MM.1S (cell line): ENCODE measurements at places on chromosomes 5 and 9.

DNA sequence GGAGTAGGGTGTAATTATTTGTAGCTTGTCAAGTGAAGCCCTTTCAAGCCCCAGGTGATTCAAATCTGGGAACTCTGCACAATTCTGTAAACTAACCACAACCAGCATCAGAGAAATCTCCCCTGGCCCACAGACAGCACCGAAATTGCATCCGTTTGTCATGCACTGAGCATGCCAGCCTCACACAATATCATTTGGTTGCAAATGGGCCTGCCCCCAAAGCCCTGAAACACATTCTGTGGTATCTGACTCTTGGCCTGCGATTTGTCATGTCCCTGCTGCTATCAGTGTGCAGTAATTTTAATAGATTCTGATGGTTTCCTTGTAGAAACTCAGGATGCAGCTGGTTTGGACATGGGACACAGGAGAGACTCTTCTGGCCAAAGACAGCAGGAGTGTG is 35.3 kb downstream of the SNX24 start:
- DNase-seq: no peak

GRCh38 chr5:73442996-73443627 is 5.5 kb downstream of the FOXD1 start:
- DNase-seq: no peak

DNA sequence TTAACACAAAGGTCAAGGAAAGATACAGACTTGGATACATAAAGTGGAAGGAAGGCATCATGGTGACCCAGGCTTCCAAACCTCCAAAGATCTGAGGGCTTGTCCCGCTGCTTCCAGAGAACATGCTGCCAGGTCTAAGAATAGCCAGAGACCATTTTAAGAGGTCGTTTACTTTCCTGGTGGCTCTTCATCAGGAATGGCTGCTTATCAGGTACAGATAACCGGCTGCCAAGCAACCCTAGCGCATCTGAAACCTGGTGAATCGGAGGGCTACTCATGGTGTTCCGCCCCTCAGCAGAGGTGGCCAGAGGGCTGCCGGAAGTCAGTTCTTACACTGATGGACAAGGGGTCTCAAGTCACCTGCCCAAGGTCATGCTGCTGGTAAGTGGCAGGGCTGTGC is 251.3 kb upstream of the DAP start:
- no peak for DNase-seq

- DNase-seq: no peak
Measured at GRCh38 chr5:33761139-33761538, 130.7 kb downstream of the ADAMTS12 start.

- no peak for DNase-seq
Measured at GRCh38 chr5:100889896-100890295, 13.2 kb downstream of the ST8SIA4 start.

DNA sequence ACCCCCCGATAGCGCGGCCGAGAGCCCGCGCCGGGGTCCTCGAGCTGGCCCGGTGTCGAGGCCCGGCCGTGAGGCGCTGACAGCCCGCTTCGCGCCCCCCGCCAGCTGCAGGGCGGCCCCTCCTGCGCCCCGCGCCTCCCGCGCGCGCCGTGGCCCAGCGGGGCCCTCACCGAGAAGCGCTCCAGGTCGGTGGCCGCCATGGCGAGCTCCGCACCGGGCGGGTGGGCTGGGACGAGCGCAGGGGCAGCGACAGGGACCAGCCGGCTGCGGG is 166 bp downstream of the SEPTIN8 start:
- no peak for DNase-seq

DNA sequence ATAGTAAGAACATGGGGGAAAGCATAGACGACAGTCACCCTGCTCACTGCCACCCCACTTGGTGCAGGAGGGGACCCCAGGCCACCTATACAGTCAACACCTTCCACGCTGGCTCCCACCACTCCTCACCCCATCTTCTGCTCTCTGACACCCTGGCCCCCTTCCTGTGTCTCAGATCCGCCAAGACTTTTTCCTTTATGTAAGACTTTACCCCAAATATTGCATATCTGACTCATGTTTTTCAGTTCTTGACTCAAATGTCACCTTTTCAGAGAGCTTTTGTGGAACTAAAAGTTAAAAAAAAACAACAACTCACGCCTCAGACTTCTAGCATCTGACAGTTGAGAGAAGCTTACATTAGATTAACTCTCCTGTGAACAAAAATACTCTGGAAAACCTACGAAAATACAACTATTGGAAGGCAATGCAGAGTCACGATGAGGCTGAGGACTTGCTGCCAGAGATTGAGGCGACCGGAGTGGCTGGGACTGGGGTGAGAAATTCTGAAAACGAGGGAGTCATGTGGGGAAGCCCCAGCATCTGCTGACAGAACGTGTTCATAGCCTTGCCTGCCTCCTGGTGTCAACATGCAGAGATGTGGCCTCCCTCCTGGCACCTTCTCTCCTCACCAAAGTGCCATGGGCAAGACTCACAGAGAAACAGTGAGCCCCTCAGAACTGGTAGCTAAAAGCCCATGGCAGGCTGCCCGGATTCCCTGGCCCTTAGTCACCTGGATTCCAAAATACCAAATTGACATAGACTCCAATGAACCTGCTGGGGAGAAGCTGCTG is 22.4 kb upstream of the FCN2 start:
- no peak for DNase-seq

DNA sequence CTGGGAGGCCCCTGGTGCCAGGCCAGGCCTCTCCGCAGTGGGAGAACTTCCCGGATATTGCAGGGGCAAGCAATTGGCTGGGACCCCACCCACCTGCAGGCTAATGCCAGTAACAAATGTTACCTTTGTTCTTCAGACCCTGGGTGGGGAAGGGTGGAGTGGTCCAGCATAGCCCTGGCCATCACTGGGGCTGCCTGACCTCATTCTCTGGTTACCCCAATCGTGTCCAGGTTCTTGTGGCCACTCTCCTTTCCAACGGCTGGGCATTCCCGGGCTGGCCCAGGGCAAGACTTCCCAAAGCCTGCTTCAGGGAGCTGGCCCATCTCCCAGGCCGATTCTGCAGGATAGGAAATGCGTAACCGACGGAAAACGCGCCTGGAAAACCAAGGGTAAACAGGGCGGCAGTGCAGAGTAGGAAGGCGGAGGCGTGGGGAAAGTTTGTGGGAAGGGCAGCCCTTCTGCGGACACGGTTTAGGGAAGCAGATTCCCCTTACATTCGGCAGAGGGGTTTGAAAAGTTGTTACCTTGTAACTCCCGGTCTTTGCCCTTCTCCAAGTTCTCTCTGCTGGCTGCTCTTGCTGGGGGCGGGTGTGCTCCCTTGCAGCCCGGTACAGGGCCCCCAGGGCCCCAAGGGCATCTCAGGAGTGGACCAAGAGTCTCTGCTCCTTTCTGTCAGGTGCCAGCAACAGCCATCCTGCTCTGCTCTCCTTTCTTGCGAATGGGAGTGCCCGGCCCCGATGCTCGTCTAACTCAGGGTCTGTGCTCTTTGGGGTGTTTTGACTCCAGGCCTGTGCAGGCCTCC is 3.5 kb downstream of the NRARP start:
- no peak for DNase-seq

DNA sequence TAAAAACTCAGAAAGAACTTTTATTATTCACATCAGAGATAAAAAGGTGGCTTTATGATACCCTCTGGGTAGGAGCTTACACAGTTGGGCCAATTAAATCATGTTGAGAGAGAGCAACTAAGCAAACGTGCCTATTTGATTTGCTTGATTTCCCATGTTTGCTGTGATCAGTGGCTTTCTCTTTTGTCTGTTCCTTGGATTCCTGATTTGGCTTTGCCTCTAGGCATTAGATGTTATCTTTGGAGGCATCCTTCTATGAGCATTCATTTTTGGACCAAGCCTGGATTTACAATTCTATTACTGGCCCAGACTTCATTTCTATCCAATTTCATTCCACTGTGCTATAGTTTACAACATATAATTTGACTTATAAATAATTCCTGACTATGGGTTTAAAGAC is 35.9 kb downstream of the VCAN start:
- no peak for DNase-seq

DNA sequence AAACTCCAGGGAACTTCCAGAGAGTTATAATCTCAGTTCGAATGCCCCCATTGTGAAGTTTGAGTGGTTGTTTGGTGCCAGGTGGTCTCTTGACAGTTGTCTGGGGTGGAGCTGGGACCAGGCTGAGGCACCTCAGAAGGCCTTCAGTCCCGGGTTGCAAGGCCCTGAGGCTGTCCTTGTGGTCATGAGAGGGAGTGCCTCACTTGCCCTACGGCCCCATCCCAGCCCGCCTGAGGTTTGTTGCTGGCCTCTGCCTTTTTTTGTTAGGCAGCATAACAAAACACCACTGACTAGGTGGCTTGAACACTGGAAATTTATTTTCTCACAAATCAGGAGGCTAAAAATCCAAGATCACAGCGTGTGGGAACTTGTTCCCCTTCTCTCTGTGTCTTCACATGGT is 73.0 kb upstream of the PAPPA start:
- no peak for DNase-seq

- no peak for DNase-seq
Measured at GRCh38 chr9:744046-744712, 97.3 kb upstream of the DMRT1 start.

- no peak for DNase-seq
Measured at GRCh38 chr5:140232731-140233130, 57.7 kb downstream of the CYSTM1 start.

- no peak for DNase-seq
Measured at GRCh38 chr9:14317667-14318320, 3.9 kb upstream of the NFIB start.

GRCh38 chr9:98372077-98372836 is 116.8 kb upstream of the TBC1D2 start:
- no peak for DNase-seq

DNA sequence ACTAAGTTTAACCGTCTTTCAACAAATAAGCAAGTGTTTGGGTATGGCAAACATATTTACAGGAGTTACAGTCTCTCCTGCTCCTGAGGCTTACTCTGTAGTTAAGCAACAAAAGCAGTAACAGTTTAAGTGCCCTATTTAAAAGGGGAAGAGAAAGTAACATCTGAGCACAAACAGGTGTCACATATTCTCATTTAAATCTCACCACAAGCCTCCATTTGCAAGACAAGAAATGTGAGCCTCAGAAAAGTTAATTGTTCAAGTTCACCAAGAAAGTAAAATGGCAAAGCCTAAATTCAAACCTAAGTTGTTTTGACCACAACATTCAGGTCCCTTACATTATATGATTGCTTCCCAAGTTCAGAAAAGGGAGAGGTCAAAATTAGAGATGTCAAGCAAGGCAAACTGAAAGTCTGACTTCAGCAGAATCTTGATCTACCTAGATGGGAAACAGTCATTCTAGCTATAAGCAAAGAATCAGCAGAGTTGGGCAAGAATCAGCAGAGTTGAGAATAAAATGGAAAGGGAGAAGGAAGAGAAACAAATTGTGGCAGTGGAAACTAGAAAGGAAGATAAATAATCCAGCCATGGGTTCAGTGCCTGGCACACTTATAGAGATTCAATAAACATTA is 93.4 kb downstream of the STRBP start:
- peak; percentile 73 for DNase-seq

GRCh38 chr5:93893075-93893474 is 151.7 kb upstream of the POU5F2 start:
- DNase-seq: no peak

GRCh38 chr9:79895232-79895631 is 323.5 kb downstream of the TLE4 start:
- DNase-seq: no peak

GRCh38 chr5:122967085-122967484 is 69.4 kb downstream of the PPIC start:
- peak; percentile 15 for DNase-seq

DNA sequence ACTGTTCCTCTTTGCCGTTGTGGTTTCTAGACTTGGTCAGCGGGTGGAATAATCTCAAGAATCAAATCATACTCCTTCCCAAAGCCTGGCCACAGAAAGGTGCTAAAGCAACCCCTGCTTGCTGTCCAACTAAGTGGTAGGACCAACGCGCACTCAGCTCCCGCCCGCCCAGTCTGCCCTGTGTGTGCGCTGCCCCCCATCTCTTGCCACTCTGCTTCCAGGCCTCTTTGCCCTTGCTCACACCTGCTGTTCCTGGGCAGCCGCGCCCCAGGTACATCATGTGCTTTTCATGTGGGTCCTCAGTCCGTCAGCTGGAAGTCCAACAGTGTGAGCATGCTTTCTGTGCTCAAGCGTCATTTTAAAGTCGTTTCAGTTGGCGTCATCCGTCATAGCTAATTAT is 65.5 kb downstream of the SYK start:
- DNase-seq: no peak

- DNase-seq: no peak
Measured at GRCh38 chr5:142600611-142601358, 85.1 kb downstream of the FGF1 start.

GRCh38 chr5:31866166-31866565 is 227.2 kb downstream of the PDZD2 start:
- no peak for DNase-seq

DNA sequence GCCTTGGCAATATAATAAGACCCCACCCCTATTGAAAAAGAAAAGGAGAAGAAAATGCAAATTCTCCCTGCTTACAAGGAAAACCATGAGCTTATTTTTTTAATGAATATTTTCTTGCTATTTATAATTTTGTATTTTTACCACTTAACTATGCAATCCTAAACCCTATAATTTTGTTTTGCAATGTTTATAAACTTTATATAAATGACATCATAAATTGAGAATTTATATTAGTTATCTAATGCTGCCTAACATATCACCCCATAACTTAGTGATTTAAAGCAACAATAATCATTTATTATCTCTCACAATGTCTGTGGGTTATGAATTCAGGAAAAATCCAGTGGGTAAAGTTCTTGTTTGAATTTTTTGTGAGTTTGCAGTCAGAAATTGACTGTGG is 369.1 kb downstream of the TAF11L14 start:
- DNase-seq: no peak

GRCh38 chr9:77853716-77854115 is 177.9 kb downstream of the GNAQ start:
- DNase-seq: no peak

DNA sequence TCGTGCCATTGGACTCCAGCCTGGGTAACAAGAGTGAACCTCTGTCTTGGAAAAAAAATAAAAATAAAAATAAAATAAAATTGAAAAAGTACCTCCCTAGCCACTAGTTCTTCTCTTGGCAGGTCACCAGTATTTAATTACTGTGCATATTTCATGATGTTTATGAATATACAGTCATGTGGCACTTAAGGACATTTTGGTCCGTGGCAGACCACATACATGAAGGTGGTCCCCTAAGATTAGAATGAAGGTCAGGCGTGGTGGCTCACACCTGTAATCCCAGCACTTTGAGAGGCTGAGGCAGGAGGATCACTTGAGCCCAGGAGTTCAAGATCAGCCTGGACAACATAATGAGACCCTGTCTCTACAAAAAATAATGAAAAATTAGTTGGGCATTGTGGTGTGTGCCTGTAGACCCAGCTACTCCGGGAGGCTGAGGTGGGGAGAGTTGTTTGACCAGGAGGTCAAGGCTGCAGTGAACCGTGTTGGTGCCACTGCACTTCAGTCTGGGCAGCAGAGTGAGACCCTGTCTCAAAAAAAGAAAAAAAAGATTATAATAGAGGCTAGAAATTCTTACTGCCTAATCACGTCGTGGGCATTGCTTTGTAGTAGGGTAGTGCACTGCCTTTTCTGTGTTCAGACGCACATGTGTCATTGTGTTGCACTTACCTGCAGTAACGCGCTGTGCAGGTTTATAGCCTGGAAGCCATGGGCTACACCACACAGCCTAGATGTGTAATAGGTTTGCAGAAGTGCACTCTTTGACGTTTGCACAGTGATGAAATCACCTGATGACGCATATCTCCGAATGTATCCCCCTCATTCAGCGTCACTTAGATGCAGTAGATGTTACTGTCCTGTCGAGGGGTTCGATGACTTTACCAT is 12.8 kb downstream of the EHMT1 start:
- DNase-seq: no peak
